ENCODE measurements at places on chromosomes 12 and 14. TPM values are rescaled to one million over a fixed set of nuclear protein-coding genes. Genes with fewer than 3 reads are reported as not detected.

DHRS2 gene
- total RNA-seq, result 11.9 TPM

RD3L gene
- total RNA-seq, result not detected

TAS2R10 gene
- total RNA-seq, result not detected

NANOG gene
- not detected for total RNA-seq

PLXNC1 gene
- 0.20 TPM for total RNA-seq

SLC17A8 gene
- not detected for total RNA-seq

TGFB3 gene
- 2.4 TPM for total RNA-seq

SRRM4 gene
- total RNA-seq, result not detected

CD163L1 gene
- 9.7 TPM for total RNA-seq

HPD gene
- total RNA-seq, result 2.3 TPM

PPP2R3C gene
- total RNA-seq, result 20.6 TPM

KLRG1 gene
- not detected for total RNA-seq

SMOC1 gene
- total RNA-seq, result not detected

STYK1 gene
- 5.9 TPM for total RNA-seq

TAC3 gene
- not detected for total RNA-seq

GOLGA3 gene
- total RNA-seq, result 98.9 TPM

SMCO2 gene
- total RNA-seq, result not detected

CLEC6A gene
- total RNA-seq, result not detected

PTPN21 gene
- 3.7 TPM for total RNA-seq

SLC4A8 gene
- total RNA-seq, result 12.3 TPM

All from M059J (cell line).